Central memory CD4-positive, alpha-beta T cell (primary cell): ENCODE measurements at places on chromosomes 4 and X.
A peak's percentile ranks its signal among the peaks of the same experiment; 100 is the strongest.

DNA sequence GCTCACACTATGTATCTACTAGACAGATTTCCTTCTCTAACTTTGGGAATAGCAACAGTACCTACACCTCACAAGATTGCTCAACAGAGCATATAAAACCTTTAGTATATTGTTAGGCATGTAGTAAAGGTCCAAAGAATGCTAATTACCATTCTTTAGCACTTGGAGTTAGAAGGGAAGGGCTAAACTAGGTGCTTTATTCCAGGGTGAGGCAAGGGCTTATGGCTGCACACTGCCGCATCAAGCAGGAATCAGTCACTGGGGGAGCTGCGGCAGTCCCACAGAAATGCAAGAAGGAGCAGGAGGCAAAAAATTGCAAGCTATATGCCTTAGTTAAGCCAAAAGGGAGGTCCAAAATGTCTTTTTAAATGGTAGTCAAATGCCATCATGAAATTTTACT, 162.7 kb downstream of the PPP3CA start:
- no peak for DNase-seq

- no peak for DNase-seq
These were observed 102.2 kb upstream of the EGFL6 start for GRCh38 chrX:13467243-13467642.

DNA sequence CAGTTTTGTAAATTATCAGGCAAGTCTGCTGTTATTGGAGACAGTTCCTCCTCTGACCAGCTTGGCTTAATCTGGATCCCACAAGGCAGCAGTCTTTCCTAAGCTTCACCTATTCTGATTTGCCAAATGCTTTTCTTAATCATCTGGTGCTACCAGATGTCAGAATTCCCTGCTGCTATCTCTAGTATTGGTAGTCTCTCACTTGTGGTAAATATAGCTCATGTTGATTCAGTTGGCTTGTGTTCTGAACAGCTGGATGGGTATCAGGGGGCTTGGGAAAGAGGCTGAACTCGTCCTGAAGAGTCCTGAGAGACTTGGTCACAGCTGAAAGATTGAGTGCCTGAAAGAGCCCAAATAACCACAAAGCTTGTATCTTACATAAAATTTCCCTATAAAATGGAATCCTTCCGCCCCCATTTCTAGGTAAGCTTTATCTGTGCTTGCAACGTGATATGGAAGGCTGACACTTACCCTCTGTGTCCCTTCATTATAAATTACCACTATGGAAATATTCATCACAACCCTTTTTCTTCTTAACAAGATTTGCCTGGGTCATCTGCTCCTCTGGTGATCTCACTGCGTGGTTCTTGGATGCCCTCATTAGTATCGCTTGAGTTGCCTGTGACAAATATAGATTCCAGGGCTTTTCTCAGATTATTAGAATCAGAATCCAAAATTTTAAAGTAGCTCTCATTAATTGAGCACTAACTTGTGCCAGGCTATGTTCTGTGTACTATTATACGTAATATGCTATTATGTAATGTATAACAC, 104.1 kb upstream of the GPRIN3 start:
- no peak for DNase-seq

GRCh38 chr4:157221895-157222770, 1.6 kb downstream of the GRIA2 start:
- DNase-seq, result no peak

DNA sequence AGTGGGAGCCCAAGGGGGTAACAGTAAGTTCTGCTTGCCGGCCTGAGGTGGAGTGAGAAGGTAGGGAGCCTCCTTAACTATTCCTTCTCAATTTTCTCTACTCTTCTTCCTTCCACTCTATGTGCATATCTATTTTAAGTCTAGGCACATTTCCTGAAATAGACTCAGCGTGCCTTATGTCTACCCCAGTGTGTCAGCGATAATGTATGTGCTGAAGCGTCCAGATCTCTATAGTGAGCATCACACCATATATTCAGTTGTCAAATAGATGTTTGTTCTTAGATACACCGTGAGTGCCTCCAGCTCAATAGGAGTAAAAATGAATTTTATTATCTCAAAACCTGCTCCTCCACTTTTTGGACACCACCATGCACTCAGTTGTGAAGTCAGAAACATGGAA, 51.5 kb upstream of the RAB33B start:
- no peak for DNase-seq

DNA sequence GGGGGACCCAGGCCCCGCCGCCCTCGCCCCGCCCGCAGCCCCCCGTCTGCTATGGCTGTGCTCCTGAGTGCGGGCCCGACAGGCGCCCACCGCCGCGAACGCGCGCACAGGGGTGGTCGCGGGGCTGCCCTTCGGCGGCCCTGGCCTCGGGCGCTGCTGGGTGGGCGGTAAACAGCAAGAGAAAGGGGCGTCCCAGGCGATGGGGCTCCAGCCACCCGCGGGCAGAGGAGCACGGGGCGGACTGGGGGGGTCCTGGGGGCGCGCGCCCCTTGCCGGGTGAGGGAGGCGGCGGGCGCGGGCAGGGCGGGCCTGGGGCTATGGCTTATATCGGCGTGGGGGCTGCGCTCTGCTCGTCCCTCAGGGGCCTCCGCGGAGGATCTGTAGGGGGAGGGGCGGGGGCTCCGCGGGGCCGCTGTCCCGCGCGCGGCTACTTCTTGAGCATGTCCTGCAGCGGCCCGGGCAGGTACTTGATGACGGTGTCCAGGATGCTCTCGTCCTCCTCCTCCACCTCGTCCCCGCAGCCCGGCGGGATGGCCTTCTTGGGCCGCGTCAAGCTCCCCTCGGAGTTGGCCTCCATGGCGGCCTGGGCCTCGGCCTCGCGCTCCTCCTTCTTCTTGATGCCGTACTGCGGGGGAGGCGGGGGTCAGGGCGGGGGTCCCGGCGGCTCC, 39.7 kb downstream of the CPLX1 start:
- DNase-seq, result no peak

DNA sequence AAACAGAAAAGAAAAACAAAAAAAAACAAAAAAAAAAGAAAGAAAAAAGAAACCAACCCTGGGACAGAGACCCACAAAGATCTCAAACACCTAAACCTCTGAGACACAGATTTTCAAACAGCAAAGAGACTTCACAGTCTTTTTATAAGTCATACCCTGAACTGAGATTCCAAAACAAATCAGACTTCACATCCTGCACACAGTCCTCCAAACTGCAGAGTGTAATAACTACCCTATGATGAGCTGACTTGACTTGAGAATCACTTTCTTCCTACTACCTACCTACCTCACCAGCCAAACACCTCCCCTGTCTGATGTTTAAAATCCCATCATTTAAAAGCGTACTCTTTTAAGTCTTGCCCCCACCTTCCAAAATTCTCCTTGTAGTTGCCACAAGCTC, 25.2 kb upstream of the GLOD5 start:
- DNase-seq, result no peak

- DNase-seq, result no peak
These were observed 75.6 kb downstream of the SOWAHB start for GRCh38 chr4:76822303-76822702.

DNA sequence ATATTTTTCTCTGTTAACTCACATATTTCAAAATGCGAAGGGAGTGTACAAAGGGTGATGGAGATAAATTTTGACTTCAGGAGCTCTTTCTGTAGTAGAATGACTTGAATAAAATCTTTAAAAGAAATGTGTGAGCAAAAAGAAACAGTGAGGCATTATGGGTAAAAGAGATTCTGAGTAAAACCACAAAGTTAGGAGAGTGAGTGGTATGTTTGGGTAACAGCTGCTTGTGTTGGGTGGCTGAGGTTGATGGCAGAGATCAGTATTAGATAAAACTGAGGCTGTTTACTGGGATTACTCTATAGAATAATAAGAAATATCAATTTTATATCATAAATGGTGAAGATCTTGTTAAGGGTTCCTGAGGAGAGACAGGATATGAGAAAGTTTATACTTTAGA, 434.2 kb upstream of the AMOT start:
- no peak for DNase-seq

GRCh38 chr4:90857081-90857820, 730.1 kb downstream of the CCSER1 start:
- DNase-seq, result no peak

DNA sequence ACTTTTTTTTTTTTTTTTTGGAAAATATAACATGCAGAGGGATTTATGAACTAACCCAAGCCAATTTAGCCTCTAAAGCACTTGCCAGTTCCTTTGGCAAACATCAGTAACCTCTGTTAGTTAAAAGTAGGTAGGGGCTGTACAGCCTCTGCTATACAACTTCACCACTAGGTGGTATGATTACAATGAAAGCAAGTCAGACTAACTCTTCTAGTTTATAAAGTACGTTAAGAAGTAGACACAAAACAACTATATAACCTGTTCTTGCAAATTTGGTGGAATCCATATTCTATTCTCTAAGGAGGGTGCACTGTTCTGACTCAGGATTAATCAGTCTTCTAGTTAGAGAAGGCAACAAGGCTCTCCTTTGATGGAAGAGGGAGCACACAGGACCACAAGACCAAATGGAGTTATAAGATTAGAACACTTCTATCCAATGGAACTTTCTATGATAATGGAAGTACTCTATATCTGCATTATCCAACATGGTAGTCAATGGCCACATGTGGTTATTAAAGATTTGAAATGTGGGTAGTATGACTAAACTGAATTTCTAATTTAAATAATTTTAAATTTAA, 12.8 kb downstream of the AIMP1 start:
- peak; percentile 7 for DNase-seq

GRCh38 chrX:153161952-153162351, 17.1 kb upstream of the MAGEA1 start:
- no peak for DNase-seq

GRCh38 chrX:16005917-16006316, 117.4 kb upstream of the GRPR start:
- DNase-seq, result no peak

GRCh38 chr4:132691026-132691425, 458.1 kb upstream of the PCDH10 start:
- DNase-seq, result no peak

- DNase-seq, result no peak
These were observed 24.7 kb downstream of the CUL4B start for GRCh38 chrX:120536061-120536460.

- DNase-seq, result peak; percentile 7
These were observed 3.8 kb upstream of the AMMECR1 start for GRCh38 chrX:110321670-110322069.

DNA sequence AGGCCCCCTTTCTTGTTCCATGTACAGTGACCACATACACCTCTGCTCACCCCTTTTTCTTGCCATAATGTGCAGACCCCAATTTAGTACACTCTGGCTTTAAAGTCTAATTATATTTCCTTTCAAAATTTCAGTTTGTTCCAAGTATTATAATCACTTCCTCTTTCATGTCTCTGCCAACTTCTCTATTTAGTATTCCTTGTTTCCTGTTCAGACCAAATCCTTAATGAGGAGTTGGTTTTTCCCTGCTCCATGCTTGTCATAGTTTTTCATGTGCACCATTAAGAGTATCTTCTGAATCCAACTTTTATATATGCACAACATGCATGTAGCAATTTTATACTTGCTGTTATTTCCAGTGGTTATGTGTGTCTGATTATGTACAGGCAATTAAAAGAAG, 32.3 kb downstream of the USP53 start:
- no peak for DNase-seq

- no peak for DNase-seq
These were observed 95.5 kb upstream of the KLHL13 start for GRCh38 chrX:118211891-118212816.

GRCh38 chr4:177006331-177006730, 213.6 kb upstream of the VEGFC start:
- DNase-seq, result no peak

DNA sequence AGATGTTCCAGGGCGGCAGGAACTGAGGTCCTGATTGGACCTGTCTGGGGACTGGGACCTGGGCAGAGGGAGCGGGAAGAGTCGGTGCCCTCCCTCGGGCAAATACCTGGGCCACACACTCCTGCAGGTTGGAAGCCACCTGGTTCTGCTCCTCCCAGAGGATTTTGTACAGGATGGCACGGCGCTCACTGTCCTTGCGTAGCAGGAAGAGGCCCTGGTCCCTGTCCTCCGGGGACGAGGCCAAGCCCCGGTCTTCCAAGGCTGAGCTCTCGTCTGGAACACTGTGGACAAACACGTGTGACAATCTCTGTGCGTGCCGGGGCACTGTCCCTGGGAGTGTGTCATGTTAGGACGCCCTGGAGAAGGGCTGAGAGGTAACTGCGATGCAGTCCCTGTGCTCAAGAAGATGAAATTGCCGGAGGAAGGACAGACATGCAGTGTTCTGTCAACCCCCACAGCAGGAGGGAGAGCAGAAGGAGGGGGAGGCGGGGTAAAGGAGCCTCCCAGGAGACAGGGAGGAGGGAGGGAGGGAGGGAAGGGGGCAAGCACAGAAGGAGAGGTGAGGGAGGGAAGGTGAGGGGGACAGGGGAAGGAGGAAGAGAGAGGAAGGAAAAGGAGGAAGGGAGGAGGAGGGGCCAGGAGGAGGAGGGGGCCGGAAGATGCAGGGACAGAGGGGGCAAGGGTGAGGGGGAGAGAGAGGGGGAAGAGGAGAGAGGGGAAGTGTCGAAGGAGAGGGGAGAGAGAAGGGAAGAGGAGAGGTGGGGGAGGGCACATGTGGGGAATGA, 29.0 kb downstream of the PDHA1 start:
- DNase-seq, result no peak

DNA sequence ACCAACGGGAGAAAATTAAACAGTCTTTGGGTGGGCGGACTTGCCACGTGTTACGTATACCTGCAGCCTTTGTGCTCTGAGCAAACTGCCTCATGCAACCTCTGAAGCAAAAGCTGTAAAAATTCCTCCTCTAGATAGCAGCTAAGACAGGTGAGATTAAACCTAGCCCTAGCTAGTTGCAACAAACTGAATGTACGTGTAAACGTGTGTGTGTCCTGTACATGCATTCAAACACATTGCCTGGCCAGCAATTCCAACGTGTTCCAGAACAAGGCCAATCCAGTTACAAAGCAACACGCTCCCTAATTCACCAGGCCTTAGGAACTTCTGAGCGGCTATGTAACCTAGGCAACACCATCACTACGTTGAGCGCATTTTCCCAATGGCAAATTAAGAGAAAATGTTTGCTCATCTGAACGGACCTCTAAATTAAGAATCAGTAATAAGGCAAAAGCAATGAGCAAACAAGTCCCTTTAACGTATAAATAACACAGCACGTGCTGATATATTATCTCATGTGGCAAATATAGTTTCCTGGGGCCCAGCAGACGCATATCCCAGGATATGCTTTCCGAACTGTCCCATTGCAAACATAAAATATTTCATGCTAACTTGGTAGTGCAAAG, 792 bp downstream of the PPID start:
- no peak for DNase-seq

- DNase-seq, result no peak
These were observed 1137.6 kb downstream of the C4orf33 start for GRCh38 chr4:130233377-130234047.

GRCh38 chr4:48356355-48356754, 15.0 kb downstream of the SLAIN2 start:
- DNase-seq, result no peak
